Left hindlimb (tissue), 1 donor: ENCODE measurements at places on chromosomes 16 and 17.

DNA sequence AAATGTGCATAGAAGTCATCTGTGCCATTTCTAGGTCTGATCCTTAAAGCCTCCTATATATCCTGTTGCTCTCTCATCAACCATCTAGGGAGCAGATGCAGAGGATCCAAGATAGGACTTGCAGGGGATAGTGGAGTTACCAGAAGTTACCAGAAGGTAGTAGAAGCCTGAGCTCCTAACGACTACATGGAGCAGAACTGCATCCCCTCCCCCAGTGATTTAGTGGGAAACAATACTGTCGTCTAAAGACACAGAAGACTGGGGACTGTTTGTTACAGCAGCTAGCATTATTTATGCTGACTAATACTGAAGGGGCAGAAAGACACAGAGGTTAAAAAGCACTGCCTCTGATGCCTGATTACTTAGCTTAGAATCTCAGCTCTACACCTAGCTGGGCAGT, 15.8 kb downstream of the GP2 start:
- no peak for DNase-seq

DNA sequence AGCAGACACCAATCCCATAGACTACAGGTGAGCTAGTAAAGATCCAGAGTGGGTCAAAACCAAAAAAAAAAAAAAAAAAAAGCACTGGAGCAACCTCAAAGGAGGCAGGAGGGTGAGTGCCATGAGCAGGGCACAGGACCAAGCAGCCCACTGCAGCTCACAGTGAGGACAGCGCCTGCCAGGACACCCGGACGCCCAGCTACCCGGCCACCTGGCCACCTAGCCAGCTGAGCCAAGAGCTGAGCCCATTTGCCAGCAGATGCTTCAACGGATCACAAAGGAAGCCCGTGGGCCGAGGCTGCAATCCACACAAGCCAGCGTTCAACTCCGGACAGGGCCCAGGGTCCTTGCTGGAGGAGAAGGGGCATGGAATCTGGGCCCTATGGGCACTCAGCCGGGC, 15.1 kb downstream of the AXIN1 start:
- no peak for DNase-seq

- no peak for DNase-seq
Observed at GRCh38 chr17:12691173-12691572, 25.5 kb downstream of the MYOCD start.

DNA sequence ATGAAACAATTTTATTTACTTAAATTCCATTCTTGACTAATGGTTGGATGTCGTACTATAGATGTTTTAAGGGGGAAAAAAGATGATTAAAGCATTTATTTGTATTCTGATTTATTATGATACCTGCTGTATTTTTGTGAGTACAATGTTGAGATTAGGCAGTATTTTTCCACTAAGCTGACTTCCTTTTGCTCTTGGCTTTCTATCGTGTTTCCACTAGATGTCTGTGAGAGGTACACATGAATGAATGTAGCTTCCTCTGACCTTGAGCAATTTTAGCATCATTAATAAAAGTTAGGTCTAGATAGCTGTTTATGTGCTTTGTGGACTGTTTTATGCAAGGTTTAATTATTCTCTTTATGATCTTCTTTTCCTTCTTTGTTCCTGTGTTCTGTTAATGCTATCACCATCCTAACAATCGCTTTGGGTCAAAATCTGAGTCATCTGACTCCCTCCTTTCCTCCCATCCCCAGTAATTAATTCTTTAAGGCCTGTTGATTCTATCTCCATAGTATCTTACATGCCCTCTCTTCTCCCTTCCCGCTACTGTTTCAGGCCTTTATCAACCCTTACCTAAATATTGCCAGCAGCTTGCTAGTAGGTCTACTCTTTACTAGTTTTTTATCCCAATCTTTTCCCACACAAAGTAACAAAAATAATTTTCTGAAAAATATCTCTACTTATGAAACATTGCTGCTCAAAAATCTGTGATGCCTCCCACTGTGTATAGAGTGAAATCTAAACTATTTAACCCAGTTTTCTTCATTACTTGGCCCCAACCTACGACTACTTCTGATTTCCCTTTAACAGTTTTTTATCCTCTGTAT, 76.0 kb downstream of the VMP1 start:
- no peak for DNase-seq

DNA sequence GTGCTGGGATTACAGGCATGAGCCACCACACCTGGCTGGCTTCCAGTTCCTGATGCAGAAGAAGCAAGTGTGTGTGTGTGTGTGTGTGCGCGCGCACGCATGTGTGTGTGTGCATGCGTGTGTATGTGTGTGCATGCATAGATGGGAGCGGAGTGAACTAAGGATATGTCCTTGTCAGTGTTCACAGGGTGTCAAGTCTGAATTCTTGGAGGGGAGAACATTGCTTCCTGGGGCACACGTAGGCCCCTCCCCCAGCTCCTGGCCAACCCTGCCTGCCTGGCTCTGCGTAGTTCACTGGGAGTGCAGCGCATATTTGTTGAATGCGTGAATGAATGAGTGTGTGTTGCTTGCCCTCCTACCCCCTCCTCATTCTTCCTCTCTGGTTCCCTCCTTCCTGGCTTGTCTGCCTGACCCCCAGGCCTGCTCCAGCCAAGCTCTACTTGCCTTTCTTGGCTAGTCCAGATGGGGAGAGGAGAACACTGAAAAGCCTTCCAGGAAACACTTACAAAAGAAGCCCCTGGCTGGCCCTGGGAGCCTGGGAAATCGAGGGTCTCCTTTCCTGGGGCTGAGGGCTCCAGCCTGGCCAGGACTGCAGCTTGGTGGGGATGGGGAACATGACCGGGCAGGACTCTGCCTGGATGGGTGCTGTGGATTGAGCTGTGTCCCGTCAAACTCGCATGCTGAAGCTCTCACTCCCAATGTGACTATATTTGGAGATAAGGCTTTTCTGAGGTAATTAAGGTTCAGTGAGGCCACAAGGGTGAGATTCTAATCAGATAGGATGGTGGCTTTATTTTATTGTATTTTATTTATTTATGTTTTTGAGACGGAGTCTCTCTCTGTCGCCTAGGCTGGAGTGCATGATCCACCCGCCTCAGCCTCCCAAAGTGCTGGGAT, 27.9 kb downstream of the IGFBP4 start:
- DNase-seq, result peak; percentile 17

GRCh38 chr16:27617665-27618064, 67.7 kb downstream of the KATNIP start:
- no peak for DNase-seq

GRCh38 chr16:89446136-89446974, 44.0 kb downstream of the ANKRD11 start:
- no peak for DNase-seq
